ENCODE measurements at places on chromosomes 1 and 21.

DNA sequence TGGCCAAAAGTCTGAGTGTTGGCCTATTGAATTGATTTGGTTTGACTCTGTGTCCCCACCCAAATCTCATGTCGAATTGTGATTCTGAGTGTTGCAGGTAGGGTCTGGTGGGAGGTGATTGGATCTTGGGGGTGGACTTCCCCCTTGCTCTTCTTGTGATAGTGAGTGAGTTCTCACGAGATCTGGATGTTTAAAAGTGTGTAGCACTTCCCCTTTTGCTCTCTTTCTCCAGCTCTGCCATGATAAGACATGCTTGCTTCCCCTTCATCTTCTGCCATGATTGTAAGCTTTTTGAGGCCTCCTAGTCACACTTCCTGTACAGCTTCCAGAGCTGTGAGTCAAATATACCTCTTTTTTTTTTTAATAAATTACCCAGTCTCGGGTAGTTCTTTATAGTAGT lies 297.1 kb upstream of the ZRANB2 start:
- no peak for DNase-seq

DNA sequence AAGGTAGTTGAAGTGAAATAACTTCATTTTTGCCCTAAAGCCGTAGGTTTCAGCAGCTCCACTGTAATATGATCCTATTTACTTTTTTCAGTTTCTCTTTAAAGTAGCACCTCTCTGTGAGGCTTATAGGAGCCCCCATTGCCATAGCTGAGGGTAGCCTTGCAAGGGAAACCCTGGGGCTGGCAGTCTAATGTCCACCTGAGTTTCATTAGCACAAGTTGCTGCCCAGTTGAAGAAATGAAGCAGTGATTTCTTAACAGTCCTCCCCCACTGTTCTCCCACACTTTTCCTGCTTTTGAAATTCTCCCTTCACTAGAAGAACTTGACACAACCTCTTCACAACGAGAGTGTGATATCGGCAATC lies 1.5 kb downstream of the HMCN1 start:
- DNase-seq = peak; percentile 4

DNA sequence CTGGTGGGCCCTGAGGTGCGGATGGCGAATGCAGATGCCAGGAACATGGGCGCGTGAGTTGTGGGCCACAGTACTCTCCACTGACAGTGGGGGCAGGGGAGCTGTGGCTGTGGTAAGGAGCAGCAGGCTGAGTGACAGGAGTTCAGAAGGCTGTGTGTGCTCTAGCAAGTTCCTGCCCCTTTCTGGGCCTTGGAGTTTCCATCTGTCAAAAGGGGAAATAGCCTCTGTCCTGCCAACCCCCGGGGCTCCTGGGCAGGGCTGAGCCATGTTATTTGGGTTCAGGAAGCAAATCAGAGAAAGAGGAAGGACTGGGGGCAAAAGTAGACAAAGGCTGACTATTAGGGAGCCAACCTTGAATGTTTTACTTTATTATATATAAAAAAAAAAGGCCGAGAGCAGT lies 19.5 kb upstream of the MFN2 start:
- no peak for DNase-seq

GRCh38 chr1:89198081-89198480 lies 661 bp downstream of the GBP4 start:
- DNase-seq = no peak

- DNase-seq = no peak
Measured at GRCh38 chr1:228841632-228842031, 106.4 kb downstream of the RHOU start.

DNA sequence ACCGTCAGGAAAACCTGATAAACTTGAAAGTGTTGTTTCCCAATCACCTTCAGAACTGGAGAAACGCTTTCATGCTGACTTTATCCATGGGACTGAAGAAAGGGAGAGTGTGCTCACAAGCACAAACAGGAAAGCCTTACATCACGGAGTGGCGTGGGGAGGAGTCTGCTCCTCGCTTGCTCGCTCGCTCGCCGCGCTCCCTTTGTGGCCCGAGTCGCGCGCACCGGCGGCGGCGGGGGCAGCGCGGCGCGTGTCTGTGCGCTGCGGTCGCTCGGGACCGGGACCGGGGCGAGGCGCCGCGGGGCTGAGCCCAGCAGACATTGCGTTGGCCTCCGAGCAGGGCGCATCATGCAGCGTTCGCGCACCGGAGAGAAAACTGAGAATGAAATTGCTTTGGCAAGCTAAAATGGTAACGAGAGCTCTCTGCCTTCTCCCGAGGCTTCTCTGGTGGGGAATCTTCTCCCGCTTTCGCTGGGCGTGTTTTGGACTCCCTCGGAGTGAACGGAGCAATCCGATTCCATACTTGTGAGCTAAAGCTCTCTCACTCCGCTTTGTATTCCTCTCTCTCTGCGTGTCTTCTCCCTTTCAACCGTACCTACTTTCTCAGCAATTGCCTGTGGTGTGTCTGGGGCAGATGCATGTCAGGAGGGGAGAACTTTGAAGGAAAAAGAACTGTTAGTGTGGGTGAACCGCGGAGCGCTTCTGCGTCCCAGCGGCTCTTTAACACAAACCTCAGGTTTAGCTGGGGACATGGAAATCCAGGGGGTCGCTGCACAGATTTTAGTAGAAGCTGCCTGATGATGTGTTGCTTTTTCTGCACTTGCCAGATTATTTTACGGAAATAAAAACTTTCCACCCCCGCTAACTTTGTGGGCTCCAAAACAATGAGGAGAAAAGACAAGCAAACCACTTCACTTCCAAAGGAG lies at the start of gene RGL1:
Gene RGL1 (plus strand): TSS at position 205 of the 926 bp plus-strand sequence. CDS start 178 bp downstream, at position 383.
- peak; percentile 77 for DNase-seq

GRCh38 chr1:34800214-34800613 lies 7.4 kb downstream of the GJA4 start:
- peak; percentile 46 for DNase-seq

DNA sequence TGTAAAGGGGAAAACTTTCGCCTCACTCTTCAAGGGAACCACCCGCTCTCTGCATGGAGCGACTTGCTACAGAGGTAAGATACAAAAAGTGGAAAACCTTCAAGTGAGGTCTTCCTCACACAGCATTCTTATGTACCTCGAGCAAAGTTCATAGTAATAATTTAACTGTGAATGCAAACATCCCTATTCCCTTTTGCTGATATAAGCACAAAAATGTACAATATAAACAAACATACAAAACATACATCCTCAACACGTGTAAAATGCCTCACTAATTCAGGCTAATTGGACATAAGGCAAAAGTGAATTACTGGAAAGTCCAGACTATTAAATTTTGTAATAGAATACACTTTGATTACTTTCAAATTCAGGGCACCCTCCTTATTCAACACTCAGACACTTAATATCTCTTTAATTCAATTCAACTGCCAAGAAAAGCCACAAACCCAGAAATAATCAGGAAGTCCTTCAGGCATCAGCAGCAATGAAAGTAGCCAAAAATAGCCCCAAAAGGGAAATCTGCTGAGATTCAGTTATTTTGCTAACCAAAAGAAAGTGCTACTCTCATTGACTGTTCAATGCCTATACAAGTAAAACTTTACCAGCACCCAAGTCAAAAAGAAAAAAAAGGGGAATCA lies 15.2 kb upstream of the LMX1A start:
- no peak for DNase-seq

DNA sequence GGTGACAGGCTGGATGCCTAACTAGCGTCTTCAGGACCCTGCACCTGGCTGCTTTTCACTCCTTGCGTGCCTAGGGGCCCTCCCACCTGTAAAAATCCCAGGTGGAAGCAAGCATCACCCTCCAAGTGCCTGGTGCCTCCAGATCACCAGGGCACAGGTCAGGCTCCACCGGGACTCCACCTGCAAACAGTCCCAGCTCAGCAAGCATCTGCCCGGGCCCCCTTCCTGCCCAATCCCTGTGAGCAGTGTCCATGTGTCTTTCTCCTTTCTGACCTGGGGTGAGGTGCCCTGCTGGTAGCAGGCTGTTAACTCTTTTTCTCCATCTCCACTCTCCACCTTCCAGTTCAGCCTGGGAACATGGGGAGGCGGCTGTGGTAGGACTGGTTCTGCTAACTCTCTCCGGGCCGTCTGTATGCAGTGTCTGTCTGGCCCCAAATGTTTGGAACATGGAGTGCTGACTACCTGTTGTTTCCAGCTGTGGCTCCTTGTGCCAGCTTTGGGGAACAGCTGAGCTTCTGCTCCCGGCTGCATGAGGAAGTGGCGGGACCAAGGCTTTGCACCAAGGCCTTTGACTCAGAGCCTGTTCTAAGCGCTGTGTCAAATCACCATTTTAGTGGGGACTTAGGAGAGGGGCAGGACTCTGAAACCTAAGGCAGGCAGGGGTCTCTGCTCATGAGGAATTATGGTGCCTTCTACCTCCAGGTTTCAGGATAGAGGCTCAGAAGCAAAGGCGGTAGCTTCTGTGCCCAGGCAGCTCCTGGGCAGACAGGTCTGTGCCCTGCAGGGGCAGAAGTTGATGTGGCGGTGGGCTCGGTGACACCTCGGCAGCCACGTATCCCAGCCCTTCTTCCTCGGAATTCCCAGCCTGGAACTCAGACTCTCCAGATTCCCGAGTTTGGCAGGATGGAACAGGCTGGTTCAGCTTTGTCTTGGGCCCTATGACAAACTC lies 5.5 kb downstream of the GPR137B start:
- no peak for DNase-seq

- no peak for DNase-seq
Measured at GRCh38 chr1:43925846-43926245, 7.8 kb upstream of the ARTN start.

GRCh38 chr1:41496080-41497055 lies 11.9 kb upstream of the EDN2 start:
- peak; percentile 91 for DNase-seq

- DNase-seq = peak; percentile 91
Measured at GRCh38 chr1:173095632-173096031, 44.9 kb upstream of the TNFSF18 start.

DNA sequence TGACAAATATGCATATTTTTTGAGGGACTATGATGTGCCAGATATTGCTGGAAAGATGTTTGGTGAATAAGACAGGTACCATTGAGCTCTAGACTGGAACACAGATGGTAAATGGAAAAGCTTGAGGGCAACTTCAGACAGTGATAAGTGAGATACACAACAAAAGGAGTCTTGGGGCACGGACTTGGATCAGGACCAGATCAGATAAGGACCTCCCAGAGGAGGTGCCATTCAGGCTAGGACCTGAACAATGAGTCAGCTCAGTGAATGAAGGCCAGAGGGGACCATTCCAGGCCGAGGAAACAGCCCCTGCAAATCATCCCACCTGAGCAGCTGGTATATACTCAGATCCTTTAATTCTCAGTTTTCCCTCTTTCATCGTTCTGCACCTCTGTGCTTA lies 1.8 kb upstream of the KCNJ15 start:
- DNase-seq = peak; percentile 19

DNA sequence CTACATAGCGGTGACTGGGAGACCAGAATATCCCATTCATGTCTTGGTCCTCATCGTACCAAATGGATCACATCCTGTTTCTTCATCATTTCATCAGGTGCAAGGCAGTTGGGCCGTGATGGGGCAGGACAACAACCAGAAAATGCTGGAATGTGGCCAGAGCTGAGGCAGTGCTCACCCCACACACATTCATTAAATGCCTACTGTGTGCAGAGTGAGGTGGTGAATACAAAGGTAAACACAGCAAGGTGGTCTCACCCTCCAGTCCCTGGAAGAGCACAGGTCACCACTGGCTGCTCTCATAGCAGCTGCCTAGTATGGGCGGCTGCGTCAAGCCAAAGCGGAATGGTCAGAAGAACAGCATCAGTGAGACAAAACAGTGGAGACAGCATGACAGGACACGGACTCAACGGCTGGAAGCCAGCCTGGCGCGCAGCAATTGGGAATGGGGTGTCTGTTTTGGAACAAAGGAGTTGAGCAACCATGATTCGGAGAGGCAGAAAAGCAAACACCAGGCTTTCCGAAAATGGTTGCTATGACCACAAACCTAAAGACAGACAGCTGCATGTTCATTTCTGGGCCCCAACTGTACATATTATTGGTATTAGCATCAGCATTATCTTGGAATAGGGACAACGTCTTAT lies 5.6 kb upstream of the ADAMTSL4 start:
- DNase-seq = no peak

- DNase-seq = no peak
Measured at GRCh38 chr1:245124644-245125043, 30.1 kb upstream of the KIF26B start.

DNA sequence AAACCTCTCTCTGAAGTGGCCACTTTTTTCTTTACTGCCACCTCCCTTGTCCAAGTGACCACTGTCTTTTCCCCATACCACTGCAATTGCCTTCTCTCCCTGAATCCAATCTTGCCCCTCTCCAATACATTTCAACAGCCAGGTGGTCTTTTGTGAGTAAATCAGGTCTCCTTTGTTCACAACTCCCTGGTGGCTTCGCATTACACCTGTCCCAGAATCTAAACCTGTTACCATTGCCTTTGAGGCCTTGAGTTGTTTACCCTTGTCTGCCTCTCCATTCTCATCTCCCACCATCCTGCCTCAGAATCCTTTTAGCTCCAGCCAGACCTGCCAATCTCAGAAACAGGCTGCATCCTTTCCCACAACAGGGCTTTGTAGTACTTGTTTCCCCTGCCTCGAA lies 21.8 kb upstream of the DYNLT5 start:
- DNase-seq = no peak

DNA sequence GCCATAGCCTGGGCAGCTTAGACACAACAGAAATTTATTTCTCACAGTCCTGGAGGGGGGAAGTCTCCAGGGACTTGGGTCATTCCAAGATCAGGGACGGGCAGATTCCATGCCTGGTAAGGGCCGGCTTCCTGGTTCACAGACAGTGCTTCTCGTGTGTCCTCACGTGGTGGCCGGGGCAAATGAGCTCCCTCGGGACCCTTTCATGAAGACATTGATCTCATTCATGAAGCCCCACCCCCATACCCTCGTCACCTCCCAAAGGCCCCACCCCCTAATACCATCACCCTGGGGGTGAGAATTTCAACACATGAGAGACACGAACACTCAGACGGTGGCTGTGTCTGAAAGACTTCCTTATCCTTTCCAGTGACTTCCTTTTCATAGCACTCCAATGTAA lies 51.5 kb downstream of the ACOT7 start:
- DNase-seq = no peak

- no peak for DNase-seq
Measured at GRCh38 chr1:54571326-54571725, 23.3 kb downstream of the ACOT11 start.

GRCh38 chr1:193417945-193418744 lies 231.7 kb upstream of the B3GALT2 start:
- peak; percentile 52 for DNase-seq

DNA sequence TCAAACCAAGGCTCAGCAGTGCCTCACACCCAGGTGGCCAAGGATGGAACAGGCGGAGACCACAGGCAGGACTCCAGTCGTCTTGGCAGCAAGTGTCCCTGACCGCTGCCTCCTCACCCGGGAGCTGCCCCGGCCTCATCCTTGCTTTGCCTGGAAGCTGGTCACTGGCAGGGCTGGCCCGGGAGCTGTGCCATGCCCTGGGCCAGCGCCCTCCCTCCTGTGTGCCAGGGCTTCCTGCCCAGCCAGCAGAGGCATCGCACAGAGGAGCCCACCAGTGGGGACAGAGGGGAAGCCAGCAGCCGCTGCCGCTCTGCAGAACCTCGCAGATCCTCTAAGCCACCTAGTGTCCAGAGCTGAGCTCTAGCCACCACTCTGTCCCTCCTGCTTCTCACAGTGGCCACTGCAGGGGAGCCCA lies 7.8 kb downstream of the CASZ1 start:
- no peak for DNase-seq
